ENCODE measurements at places on chromosomes 12 and 14.
A peak's percentile ranks its signal among the peaks of the same experiment; 100 is the strongest.

DNA sequence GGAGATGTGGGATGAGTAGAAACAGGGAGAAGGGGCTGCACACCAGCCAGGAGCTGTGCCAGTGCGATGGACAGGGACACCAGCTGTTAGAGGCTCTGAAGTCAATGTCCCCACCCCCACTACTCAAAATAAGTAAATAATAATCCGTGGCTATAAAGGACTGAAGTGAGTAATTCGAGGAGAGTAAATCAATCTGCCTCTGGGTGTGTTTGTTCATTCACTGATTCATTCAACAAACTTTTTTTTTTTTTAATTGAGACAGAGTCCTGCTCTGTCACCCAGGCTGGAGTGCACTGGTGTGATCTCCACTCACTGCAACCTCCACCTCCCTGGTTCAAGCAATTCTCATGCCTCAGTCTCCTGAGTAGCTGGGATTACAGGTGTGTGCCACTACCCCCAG lies 363.6 kb downstream of the TMEM132D start:
- no peak for DNase-seq

GRCh38 chr14:95291859-95292542 lies 27.7 kb downstream of the CLMN start:
- no peak for DNase-seq

DNA sequence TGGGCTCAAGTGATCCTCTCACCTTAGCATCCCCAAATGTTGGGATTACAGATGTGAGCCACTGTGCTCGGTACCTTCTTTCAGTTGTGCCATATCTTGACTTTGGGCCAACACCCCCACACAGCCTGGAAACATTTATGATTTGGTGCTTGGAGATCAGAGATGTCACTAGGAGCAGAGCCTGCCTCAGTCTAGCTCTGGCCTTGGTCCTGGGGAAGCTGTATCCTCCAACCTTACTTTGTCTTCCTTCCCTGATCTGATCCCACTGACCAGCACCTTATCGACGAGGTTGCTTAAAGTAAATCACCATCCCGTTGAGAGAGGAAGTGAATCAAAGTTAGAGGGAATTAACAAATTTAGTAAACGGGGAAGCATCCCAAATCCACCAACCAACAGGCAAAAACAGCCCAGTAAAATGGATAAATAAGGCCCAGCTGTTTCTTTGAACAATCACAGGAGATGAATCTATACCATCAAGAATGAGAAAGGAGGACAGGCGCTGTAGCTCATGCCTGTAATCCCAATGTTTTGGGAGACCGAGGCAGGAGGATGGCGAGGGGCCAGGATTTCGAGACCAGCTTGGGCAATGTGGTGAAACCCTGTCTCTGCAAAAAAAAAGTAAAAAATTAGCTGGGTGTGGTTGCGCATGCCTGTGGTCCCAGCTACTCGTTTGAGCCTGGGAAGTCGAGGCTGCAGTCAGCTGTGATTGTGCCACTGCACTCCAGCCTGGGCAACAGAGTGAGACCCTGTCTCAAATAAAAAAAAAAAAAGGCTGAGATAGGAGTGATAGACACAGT lies 3.4 kb downstream of the PLBD2 start:
- no peak for DNase-seq

- peak; percentile 41 for DNase-seq
Observed at GRCh38 chr14:99768381-99768780, 24.8 kb upstream of the EML1 start.

DNA sequence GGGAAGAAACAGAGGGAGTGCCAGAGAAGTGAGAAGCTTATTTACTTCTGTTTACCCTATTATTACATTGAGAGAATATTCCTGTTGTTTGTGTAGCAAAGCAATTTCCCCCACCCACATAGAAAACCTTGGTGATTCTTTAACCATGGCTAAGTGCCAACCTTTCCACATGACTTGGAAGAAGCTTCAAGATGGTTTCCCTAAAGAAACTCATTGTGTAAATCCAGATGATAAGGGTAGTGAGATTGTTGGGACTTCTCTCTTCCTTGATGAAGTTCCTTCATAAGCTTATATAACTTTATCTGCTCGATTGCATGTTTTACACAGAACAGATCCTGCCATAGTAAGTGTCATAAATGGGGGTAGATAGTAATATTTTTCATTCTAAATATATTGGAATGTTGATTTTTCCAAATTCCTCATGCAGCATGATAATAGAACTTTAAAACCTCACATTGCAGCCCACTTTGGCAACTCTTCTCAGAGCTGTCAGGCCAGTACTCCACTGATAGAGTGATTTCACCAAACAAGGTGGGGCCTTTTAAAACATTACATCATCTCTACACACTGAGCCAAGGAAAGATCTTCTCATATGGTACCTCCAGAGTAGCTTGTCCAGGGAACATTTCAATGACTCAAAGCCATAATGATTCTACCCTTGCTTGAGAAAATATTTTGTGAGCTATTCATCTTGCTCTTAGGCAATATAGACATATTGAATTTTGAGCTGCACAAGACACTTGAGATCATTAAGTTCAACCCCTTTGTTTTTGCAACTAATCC lies 47.8 kb upstream of the KIF21A start:
- DNase-seq: no peak

Data from chondrocyte (in vitro differentiated cells).